ENCODE measurements at places on chromosomes 7 and 10.

GRCh38 chr7:14403587-14403986 is 414.1 kb upstream of the ETV1 start:
- DNase-seq, result no peak

GRCh38 chr7:22996470-22996869 is 17.5 kb downstream of the HYCC1 start:
- no peak for DNase-seq

DNA sequence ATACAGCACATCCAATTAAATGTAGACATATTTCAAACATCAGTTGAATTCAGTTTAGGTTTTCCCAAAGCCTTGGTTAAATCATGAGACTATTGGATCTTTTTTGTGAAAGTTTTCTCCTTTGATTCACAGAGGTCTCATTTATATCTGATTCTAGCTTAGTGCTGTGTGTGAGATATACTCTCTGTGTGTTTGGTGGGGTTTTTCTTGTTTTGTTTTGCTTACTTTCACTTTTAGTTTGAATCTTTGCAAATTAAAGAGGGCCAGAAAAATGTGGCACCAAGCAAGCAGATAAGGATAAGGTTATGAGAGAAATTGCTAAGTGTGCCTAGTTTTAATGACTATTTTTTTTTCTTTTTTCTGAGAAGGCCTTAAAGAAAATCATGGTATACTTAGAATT is 12.6 kb upstream of the OR6B1 start:
- DNase-seq, result no peak

GRCh38 chr10:74859546-74859945 is 33.1 kb downstream of the KAT6B start:
- DNase-seq, result no peak

DNA sequence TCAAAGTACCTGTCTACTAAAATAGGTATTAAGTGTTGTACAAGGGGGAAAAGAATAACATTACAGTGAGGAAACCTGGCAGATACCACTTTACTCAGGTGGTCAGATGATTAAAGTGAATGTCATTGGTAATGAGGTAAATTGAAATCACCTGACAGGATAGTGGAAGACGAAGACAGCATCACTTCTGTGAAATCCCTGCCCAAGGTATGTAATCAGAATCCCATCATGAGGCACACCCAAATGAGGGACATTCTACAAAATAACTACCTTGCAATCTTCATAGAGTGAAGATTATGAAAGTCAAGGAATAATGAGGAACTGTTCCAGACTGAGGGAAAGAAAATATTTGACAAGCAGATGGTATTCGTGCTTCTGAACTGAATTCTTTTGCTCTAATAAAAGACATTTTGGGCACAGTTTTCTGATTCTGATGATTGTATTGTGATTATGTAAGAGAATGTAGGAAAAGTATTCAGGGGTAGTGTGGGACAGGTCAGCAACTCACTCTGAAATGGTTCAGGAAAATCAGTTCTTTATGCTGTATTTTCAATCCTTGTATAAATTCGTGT is 33.3 kb upstream of the ARMS2 start:
- no peak for DNase-seq

DNA sequence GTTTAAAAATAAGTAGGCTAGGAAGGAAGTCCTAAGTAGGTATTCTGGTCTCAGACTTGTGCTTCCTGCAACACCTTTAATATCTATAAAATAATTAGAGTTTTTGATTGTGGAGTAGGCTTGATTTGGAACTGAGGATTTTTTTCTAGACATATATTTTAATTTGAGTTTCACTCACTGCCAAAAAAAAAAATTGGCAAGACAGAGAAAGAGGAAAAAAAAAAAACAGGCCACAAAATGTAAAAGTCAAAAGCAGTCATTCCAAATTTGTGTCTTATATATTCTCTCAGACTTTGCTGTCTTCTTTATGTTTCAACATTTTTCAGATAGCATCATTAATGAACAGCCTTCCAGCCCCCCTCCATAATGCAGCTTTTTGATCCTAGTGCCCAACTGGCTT is 346.1 kb downstream of the NRG3 start:
- DNase-seq, result no peak

Measured in ELF-1 (cell line).